ENCODE measurements at places on chromosomes 7 and 10.

DNA sequence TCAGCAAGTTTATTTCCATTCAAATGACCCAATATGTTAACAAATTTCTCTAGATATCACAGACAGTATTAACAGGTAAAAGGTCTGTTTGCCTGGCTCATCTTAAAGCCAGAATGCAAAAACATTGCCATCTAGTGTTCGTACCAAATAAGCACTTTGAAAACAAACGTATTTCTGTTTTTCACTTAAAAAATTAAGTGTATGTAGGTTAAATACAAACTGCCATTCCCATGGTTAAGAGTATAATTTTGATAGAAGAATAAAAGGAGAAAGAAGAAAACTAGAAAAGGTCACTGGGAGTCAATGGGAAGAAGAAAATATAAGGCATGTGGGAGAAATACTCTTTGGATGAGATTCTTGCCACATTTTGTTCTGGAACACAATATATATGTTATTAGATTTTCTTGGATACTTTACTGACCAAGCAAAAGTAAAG is 51.0 kb downstream of the ORC5 start:
- peak; percentile 14 for DNase-seq

DNA sequence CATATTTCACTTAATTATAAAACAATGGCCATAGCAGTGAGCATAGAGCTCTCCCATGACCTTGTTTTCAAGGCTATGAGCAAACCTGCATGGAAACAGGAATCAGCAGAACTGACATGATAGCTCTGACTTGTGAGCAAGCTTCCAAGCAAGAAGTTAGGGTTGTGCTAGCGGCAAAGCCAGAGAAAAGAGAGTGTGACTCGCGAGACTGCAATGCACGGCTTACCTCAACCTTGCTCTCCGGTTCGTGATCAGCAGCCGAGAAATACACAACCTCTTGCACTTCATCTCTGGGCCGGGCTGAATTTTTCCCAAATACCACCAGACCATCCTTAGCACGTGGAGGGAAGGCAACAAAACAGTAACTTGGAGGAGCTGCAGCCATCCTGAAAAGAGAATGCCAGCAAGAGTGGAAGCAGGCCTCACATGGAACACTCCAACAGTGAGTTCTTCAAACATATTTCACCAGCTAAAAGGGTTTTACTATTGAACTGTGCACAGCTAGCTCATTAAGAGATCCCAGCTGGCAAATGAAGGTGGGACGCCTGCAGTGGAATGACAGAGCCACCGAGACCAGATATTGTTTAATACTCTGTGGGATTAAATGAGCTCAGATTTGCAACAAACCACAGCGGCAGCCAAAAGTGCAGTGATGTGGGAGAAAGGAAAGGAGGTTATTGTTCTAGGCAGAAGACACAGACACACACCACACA is 20.8 kb downstream of the SCRN1 start:
- no peak for DNase-seq

GRCh38 chr7:33562996-33563395 is 342.3 kb upstream of the BMPER start:
- no peak for DNase-seq

- no peak for DNase-seq
Measured at GRCh38 chr7:2019711-2020511, 212.8 kb downstream of the MAD1L1 start.

DNA sequence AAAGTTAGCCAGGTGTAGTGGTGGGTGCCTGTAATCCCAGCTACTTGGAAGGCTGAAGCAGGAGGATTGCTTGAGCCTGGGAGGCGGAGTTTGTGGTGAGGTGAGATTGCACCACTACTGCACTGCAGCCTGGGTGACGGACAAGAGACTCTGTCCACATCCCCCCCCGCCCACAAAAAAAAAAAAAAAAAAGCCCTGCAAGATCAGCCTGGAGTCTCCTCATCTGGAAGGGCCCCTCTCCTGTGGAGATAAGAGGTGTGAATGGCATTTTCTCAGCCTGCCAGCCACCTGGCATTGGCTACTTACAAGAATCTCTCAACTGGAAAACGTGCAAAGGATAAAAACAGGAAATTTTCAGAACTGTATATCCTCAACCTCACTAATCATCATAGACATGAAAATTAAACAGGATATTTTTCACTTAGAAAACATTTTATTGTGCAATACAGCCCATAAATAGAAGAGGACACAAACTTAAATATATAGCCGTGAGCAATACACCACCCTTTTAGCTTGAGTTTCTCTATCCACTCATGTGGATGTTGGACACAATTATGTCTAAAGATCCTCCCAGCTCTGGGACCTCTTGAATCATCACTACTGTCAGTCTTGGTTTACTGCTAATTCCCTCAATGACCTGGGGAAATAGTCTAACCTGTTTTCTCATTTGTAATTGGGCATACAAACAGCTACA is 11.3 kb upstream of the TSPAN15 start:
- DNase-seq, result no peak

DNA sequence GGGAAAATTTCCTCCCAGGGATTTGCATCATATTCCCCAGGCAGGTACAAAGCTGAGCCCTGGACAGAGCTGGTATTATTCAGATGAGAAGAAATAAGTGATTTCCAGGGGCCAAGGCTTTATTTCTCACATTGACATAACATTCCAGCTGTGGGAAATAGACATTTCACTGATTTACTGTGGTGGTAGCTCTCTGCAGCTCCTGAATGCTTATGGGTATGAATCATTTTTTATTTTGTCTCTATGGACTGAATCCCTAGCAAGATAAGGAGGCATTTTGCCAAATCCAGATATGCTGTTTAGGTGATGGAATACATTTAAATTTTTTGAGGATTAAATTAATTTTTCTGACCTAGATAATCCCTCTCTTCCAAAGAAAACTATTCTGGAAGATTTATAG is 97.9 kb downstream of the MTPN start:
- DNase-seq, result no peak

GRCh38 chr7:135913404-135913803 is 63.8 kb downstream of the MTPN start:
- no peak for DNase-seq

- DNase-seq, result no peak
Measured at GRCh38 chr10:14751921-14752320, 22.8 kb downstream of the FAM107B start.

DNA sequence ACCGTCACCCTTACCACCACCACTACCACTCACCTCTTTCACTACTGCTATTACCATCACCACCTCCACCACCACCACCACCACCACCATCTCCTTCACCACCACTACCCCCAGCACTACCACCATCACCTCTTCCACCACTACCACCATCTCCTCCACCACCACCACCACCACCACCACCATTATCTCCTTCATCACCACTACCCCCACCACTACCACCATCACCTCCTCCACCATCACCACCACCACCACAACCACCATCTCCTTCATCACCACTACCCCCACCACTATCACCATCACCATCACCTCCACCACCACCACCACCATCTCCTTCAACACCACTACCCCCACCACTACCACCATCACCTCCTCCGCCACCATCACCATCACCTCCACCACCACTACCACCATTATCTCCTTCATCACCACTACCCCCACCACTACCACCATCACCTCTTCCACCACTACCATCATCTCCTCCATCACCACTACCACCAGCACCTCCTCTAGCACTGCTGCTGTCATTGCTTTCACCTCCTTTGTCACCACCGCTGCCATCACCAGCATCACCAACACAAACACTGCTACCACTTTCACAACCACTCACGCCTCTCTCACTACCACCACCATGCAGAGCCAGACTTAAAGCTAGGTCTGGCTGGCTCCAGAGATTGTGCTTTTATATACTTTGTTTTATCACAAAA is 109.3 kb downstream of the ICA1 start:
- DNase-seq, result no peak

DNA sequence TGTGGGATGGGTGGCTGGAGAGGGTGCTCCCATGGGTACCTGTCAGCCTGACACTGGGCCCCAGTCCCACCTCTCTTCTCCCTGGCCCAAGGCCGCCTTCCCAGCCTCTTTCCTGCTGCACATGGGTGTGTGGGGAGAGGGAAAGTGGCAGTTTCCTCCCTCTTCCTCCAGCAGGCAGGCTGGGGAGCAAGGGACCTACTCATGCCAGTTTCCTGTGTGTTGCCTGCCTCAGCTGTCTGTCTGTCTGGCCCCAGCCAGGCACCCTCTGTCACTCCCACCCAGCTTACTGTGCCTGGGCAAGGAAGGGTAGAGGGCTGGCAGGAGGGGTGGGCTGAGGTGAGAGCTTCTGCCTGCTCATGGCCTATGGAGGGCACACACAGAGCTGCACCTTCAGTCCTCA is 46.3 kb upstream of the PCBD1 start:
- DNase-seq, result no peak

- DNase-seq, result no peak
Measured at GRCh38 chr10:104589871-104590270, 51.2 kb upstream of the SORCS3 start.

DNA sequence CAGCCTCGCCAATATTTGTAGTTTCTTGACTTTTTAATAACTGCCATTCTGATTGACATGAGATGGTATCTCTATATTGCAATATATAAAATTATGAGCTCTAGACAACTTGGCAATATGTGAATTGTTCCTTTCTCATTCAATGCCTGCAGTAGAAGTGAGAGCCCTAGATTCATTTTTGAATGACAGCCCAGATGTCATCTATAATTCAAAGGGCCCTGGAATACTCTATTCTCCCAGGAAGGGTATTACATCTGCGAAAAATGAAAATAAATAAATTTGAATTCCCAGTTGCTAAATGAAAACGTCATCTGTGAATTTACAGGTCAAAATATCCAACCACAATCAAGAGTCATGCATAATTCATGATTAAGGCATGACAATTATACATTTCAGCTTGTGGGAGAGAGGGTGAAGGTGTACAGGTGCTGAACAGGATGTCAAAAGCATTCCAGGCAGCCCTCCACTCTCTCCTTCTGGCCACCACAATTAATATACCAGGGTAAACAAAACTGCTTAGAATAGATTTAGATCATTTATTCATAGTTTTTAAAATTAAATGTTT is 1147.3 kb downstream of the XPNPEP1 start:
- DNase-seq, result no peak

DNA sequence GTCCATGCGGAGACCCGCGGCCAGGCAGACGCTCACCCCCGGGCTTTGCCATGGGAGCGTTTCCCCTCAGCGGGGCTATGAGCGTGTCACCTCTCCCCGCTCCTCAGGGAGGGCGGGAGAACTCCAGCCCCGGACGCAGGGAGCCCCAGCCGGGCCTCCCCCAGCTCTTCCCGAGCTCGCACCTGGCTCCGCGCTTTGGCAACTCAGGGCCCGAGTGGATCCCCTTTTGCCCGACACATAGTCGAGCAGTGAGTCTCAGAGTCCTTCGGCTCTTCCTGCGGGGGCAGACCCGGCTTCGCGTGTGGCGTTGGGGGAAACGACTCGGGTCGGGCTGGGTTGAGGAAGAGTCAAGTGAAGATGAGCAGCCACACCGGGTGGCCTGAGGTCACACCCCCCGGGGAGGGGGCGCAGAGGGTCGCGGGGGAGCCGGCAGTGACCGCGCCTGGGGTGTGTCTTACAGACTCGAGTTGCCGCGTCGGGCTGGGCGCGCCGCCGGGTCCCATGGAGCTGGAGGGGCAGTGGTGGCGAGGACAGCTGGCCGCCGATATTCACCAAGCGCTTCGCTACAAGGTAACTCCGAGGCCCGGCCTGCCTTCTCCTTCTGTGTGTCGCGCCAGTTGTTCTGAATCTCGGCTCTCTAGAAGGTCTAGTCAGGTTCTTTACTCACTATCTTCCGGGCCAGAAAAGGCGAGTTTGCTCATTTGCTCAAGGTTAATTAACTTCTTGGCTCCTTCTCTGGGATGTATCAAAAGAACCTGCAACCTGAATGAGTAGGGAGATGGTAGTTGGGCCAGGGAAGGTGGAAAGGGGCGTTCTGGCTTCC is 721 bp downstream of the CCNJ start:
- no peak for DNase-seq

DNA sequence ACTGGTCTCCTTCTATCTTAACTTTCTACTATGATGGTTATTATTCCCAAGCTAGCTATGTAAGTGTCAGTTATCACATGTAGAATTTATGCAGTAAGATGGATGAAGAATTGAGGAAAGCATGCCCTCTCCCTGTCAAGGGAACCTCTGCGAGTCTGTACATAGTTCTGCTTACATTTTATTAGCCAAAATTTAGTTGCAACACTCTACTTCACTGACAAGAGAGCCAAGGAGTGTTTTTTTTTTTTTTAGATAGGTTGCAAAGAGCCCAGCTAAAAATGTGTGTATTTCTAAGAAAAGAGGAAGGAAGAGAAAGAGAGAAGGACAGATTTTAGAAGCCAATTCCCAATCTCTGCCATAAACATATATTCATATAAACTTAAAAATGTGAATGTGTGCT is 357.7 kb upstream of the LRRN3 start:
- no peak for DNase-seq

GRCh38 chr10:131214521-131215244 is 96.8 kb downstream of the TCERG1L start:
- DNase-seq, result no peak

DNA sequence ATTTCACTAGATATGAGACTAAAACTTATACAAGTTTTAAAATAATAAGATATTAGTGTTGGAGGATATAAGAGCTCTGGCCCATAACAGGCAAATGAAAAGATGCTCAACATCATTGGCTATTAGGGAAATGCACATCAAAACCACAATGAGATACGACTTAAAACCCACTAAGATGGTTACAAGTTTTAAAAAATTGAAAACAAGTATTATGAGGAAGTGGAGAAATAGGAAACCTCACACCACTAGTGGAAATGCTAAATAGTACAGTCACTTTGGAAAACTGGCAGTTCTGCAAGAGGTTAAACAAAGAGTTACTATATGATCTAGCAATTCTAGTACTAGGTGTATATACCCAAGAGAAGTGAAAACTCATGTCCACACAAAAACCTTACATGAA is 17.2 kb downstream of the PANK1 start:
- no peak for DNase-seq

- DNase-seq, result no peak
Measured at GRCh38 chr7:28686418-28686800, 271.7 kb downstream of the TRIL start.

DNA sequence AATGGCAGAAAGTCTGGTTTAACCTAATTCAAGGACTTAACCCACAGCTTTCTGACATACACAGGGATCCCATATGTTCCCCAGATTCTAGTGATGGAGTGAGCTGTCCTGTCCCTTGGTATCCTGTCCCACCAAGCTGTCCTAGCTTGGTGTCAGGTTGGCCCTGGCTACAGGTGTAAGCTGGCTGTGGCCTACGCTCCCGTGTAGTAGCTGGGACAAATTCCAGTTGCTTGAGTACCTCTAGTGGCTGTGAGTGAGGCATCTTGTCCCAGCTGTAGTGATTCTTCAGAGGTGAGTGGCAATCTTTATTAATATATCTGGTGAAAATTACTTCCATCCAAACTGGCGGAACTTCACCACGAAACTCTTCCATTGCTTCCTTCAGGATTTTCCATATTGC is 105.2 kb upstream of the FAM171A1 start:
- no peak for DNase-seq

GRCh38 chr10:77433546-77433945 is 204.1 kb downstream of the KCNMA1 start:
- no peak for DNase-seq
